ENCODE measurements at places on chromosomes 6 and 20. TPM values are rescaled to one million over a fixed set of nuclear protein-coding genes. Genes with fewer than 3 reads are reported as not detected.
A peak's percentile ranks its signal among the peaks of the same experiment; 100 is the strongest.

GRCh38 chr6:101236709-101237108, 156.8 kb upstream of the GRIK2 start:
- no peak for DNase-seq

DNA sequence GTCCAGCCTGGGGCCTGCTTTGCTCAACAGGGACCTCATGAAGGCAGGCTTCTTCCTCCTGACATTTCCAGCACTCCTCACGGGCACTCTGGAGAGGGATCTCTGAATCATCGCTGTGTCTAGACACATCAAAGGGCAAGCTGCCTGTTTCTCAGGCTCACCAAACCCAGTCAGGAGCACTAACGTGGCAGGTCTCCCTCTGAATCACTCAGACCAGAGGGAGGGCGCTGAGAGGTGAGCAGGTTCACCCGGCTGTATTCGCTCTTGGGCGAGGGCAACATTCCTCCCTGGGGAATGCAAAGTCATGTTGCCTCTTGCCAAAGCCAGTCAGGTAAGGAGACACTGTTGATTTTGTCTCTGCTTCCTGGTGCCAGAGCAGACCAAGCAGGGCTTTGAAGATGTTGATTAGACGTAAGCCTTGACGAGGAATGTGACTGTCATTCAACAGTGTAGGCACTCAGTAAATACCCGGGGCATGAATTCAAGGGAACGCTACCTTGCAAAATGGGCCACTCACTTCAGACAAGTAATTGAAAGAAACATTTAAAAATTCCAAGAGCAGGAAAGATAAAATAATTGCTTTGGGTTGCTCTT, 50.1 kb downstream of the CYP24A1 start:
- DNase-seq = no peak

- DNase-seq = no peak
These were observed 179.9 kb downstream of the CDC5L start for GRCh38 chr6:44567406-44567805.

DNA sequence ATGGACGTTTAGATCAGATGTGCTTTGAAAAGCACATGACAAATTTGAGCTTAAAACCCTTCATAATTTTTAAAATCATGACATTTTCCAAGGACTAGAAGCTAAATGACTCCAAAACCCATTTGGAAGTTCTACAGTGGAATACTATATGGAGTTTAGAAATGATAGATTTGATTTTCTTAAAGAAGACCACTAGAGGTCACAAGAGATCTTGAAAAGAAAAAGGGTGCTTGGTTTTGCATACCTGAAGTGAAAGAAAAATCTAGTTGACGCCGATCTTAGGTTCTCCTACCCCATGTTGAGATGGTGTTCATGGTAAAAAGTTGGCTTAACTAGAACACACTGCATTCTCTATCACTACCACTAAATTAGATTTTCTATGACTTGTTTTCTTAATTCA, 31.5 kb downstream of the CFAP61 start:
- DNase-seq = peak; percentile 64

- no peak for DNase-seq
These were observed 32.6 kb downstream of the DSTN start for GRCh38 chr20:17602493-17602892.

DNA sequence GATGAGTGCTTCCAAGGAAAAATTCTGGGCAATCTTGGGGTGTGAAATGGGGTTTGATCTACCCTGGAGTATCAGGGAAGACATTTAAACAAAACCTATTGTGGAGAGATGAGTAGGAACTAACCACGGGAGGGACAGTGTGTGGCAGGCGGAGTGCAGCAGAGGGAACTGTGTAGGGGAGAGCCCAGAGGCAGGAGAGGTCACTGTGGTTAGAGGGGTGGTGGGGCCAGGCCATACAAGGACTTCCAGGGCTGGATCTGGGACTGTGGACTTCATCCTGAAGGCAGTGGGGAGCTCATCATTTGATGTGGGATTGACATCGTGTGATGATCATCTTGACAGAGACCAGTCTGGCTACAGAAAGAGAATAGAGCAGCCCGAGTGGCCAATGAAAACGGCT, 89.0 kb downstream of the TOX2 start:
- DNase-seq = no peak

DNA sequence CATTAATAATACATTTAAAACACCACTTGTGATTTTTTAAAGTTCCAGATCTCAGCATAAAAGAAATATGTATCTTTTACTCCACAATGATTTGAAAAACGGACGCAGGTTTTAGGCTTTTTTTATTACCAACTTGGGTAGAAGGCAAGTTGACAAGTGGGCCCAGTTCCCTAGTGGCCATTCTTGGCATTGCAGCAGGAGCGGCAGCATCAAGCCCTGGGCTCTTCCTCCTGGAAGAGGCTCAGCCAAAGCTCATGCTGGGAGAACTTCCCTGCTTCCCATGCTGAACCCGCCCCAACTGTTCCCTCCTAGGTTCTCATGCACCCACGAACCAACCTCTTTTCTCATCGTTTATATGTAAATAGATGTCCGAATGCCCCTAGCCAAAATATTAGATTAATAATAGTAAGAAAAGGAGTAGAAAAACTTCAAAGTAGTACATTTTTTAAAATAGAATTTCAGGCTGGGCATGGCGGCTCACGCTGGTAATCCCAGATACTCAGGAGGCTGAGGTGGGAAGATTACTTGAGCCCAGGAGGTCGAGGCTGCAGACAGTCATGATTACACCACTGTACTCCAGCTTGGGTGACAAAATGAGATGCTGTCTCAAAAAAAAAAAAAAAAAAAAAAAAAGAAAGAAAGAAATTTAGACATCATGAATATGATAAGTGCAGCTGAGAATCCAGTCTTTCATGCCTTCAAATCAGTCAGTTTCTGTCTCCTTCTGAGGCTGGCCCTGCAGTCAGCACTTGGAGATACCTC, 18.2 kb upstream of the MYB start:
- DNase-seq = no peak

GRCh38 chr20:50980851-50981713, 22.5 kb downstream of the MOCS3 start:
- peak; percentile 53 for DNase-seq

DNA sequence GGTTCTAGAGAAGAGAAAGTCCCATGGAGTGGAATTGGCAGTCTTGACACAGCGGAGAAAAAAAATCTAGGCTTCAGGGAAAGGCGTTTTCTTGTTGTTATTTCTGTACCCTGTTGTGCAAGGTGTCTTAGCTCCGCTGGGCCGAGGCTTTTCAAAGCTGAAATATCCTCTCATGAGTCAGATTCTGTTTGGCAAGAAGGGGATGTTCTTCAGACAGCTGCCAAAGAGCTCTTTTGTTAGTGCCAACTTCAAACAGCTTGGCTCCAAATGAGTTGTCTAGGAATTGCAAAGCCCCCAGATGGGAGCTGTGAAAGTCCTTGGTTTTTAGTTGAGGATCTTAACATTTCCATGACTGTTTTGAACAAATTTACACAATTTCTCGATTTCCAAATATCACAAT, 45.6 kb downstream of the LRRN4 start:
- no peak for DNase-seq

- DNase-seq = no peak
These were observed 89.2 kb upstream of the STMND1 start for GRCh38 chr6:17012421-17013225.

TRERF1 gene
- 27.1 TPM for total RNA-seq

BTBD9 gene
- total RNA-seq = 37.8 TPM

KCNK15 gene
- total RNA-seq = 0.19 TPM

ZNF335 gene
- total RNA-seq = 53.8 TPM

CLPSL1 gene
- not detected for total RNA-seq

MSH5 gene
- 10.3 TPM for total RNA-seq

SCRT2 gene
- total RNA-seq = not detected

All from naive thymus-derived CD4-positive, alpha-beta T cell (primary cell).